ENCODE measurements at places on chromosomes 3 and 15.

DNA sequence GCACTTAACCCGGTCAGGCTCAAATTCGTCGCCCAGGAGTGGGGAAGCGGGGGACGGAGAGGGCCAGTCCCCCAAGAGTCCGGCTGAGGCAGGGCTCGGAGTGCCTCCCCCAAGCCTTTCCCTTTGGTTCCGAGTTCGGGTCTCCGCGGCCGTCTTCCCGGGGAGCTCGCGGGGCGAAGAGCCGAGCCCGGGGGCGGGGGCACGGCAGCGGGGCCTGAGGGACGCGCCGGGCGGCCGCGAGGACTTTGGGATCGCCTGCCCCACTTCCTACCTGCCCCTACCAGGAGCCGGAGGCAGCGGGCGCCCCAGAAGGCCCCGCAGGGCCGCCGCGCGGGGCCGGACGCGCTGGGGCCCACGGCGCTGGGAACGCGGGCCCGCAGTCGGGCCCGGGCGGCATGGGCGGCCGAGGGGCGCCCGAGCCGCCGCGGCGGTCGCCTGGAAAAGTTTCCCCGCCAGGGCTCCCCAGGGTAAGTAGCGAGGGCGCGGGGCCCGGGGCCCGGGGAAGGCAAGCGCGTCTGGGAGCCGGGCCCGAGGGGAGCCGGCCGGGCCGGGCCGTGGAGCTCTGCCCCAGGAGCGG lies 2.8 kb downstream of the FURIN start:
- DNase-seq: peak; percentile 27

GRCh38 chr3:171522651-171523050 lies 62.4 kb upstream of the TNIK start:
- DNase-seq: no peak

GRCh38 chr3:12054245-12054644 lies 50.1 kb downstream of the SYN2 start:
- DNase-seq: no peak

- no peak for DNase-seq
Observed at GRCh38 chr15:35168464-35168863, 83.4 kb upstream of the NANOGP8 start.

DNA sequence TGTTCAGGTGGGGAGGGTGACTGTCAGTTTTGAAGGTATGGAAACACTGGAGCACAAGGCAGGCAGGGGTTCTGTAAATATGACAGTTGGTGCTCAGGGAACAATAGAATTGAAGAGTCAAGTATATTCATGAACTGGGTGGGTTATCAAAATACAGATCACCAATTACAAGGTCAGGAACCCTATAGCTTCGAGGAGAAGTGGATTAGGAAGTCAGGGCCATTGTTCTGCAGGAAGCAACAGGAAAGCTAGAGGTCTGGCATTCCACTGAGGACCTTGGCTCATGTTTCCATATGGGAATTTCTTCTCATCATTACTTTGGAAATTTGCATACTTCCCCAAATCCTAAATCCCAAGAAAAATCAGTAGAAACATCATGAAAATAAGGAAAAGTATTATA lies 125.9 kb downstream of the MYRIP start:
- no peak for DNase-seq

DNA sequence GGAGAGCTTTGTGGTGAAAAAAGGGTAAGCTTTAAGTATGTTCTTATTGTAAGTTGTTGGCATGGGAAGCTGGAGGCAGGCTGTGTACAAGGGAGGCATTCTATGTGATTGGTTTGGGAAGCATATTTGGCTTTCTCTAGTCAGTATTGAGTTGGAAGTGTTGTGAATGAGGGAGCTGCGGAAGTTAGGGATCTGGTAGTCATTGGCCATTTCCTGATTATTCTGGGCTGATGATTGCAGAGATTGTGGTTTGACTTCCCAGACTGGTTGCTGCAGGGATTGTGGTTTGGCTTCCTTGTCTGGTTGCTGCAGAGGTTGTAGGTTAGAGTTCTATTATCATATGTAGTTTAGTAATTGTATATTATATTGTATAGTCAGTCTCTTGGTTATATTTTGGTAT lies 21.0 kb downstream of the STXBP5L start:
- DNase-seq: no peak

DNA sequence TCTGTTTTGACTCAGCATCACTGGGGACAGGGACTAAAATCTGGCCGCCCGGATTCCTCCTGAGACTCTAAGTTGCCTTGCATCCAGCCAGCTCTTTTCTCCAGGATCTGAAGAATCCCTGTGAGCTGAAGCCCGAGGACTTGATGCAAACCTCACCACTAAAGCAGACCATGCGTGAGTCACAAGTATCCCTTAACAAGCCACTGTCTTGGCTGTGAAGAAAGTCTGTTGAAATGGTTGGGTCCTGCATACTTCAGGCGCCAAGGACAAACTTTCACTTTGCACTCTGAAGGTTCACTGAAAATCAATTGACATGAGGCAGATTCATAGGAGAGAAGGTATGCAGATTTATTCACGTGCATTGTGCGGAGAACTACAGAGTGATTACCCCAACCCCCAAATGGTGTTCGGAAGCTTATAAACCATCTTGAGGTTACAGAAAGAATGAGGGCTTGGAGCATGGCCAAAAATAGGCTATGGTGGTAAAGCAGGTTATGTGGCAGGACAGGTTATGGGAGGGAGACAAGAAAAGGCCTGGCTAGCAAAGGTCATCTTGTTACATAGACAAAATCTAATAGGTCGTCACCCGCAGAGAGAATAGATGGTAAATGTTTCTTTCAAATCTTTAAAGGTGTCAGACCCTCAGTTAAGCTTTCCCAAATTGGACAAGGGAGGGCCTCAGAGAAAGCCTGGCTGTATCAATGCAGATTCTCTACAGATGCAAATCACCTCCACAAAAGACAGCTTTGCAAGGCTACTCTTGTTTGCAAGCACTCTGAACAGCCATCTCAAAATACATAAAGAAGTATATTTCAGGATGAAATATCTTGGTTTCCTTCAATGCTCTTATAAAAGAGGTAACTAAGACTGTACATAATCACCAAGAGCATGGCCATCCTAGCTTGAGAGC lies 126.3 kb upstream of the PLAAT1 start:
- DNase-seq: no peak
